Astrocyte of the spinal cord (primary cell): ENCODE measurements at places on chromosomes 2 and 18.

DNA sequence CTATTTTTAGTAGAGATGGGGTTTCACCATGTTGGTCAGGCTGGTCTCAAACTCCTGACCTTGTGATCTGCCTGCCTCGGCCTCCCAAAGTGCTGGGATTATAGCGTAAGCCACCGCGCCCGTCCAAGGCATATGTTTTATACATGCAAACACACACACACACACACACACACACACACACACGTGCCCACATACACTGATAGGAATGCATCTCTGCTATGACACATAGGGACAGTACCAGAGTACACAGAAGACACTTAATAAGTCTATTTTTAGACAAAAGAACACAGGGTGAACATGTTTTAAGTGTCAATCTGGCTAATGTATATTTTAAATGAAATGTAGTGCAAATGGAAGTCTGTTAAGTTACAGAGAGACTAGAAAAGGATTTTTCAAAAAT, 10.7 kb upstream of the RNF103 start:
- no peak for DNase-seq

DNA sequence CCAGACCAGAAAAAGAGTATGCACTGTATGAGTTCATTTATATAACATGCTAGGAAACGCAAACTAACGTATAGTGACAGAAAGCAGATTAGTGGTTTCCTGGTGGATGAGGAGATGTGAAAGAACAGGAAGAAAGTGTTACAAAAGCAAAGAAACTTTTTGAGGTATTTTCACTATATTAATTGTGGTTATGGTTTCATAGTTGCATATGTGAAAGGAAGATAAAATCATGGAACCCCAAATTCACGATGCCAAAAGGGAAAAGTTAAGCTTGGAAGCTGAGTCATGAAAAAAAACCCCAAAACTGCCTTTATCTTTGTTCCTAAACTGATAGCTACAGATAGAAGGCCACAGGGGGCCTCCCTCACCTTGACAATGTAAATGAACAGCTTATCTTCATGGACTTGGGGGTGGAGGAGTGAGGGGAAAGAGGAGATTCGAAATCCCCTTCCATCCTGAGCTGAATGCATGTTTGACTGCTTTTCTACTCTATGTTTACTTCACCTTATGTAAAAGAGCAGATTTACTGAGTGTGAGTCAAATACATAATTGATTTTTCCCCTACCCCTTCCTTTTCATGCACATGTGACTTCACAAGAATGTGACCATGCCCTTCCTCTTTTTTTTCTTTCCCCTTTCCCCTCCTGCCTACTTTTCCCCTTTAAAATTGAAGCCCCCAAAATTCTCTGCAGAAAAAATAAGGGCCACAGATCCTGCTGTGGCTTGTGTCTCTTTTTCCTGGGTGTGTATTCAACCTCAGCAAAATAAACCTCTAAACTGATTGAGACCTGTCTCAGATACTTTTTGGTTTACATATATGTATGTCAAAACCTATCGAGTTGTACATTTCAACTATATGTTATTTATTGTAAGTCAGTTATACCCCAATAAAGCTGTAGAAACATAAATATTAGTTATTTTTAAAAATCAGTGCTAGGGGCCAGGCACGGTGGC, 100.1 kb upstream of the TLK1 start:
- DNase-seq = no peak

DNA sequence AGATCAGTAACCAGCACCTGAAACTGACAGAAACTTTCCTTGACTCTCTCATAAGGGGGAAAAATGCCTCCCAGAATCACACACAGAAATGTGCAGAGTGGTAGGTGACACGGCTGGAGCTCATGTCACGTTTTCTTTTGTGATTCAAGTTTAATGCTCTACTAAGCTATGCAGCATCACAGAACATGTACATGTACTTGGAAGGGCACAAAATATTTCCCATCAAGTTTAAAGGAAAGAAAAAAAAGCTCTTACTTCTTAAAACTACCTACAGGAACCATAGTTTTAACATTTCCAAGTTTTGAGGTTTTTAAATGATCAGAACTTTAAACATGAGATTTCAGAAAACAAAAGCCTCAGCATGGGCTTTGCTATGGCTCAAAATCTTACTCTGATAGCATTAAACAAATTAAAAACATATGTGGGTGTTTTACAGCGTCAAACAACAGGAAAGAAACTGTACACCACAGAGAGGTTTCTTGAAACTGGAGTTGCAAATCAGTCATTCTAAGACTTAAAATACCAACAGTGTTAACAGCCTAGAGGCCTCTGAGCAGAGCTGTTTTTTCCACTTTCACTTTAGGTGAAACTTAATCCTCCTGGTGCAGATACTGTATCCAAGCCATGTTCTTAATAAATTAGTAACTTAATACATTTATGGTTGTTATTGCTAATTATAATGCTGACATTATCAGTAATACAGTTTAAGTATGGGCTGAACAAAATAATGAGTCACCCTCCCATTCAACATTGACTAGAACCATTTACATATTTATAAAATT, 30.1 kb downstream of the MBP start:
- peak; percentile 92 for DNase-seq

GRCh38 chr2:164046040-164046439, 310.2 kb upstream of the FIGN start:
- DNase-seq = no peak

DNA sequence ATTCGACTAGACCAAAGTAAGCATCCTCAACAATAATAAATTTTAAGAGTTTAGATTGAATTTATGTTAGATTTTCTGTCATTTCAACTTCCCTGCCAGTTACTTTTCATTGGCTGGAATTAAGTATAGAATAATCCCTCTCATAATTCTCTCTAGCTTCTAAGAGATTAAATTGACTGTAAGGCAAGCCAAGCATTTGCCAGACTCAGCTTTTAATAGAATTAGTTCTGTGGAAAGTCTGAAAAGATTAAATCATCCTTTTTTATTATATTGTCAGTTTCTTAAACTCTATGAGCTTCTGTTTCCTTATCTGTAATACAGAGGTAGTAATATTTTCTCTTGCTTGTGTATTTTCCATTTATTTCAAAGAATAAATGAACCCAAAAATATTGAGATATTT, 77.9 kb upstream of the ZNF804A start:
- DNase-seq = no peak

GRCh38 chr2:191789796-191790195, 57.1 kb downstream of the CAVIN2 start:
- DNase-seq = peak; percentile 62

- DNase-seq = no peak
Observed at GRCh38 chr2:85323351-85323987, 4.3 kb downstream of the TGOLN2 start.

DNA sequence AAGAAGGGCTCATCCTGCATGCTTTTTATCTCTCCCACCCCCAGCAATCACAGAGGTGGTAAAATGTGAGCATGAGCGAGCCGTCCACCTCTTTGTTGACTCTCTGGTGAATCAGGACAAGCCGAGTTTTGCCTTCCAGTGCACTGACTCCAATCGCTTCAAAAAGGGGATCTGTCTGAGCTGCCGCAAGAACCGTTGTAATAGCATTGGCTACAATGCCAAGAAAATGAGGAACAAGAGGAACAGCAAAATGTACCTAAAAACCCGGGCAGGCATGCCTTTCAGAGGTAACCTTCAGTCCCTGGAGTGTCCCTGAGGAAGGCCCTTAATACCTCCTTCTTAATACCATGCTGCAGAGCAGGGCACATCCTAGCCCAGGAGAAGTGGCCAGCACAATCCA, 19.5 kb downstream of the LIPG start:
- no peak for DNase-seq

GRCh38 chr2:101151859-101152271, 683 bp upstream of the TBC1D8 start:
- peak; percentile 25 for DNase-seq

DNA sequence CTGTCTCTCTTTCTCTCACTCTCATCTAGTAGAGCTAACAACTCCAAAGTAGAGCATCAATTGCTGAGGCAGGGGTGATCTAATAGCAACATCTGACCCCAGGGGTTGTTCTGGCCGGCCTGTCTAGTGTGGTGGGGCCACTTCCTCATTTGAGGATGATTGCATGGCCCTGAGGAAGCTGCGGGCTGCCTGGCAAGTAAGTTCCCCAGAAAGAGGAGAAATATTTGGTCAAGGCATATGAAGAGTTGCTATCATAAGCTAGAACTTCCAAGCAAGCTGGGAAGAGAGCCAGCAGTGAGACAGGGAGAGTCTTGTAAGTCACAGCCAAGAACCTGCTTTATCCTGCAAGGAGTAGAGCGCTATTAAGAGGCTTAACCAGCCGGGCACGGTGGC, 50.8 kb upstream of the TMEM87B start:
- DNase-seq = no peak

GRCh38 chr2:195408196-195408595, 248.8 kb upstream of the SLC39A10 start:
- no peak for DNase-seq

DNA sequence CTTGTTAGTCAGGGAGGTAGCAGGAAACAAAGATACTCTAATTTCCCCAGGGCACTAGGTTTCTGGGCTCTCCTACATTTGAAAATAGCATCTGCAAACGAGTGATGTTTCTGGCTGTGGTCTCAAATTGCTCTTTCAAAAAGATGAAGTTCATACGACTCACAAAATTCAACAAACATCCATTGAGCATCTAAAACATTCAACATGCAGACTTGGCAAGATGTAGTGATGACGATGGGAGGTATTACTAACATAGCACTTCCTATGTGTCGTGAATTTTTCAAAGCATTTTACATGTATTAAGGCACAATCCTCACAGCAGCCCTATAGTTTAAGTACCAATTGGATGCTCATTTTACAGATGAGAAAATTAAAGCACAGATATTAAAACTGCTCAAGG, 5.2 kb downstream of the CCBE1 start:
- peak; percentile 59 for DNase-seq

- DNase-seq = peak; percentile 3
Observed at GRCh38 chr18:69022426-69022825, 224.5 kb downstream of the CCDC102B start.

GRCh38 chr2:9139491-9140443, 66.8 kb upstream of the ASAP2 start:
- DNase-seq = peak; percentile 56

DNA sequence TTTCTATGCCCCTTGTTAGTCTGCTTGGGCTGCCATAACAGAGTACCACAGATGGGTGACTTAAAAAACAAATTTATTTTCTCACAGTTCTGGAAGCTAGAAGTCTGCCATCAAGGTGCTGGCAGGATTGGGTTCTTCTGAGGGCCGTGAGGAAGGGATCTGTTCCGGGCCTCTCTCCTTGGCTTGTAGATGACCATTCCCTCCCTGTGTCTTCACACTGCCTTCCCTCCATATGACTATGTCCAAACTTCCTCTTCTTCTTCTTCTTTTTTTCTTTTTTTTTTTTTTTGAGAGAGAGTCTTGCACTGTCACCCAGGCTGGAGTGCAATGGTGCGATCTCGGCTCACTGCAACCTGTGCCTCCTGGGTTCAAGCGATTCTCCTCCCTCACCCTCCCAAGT, 13.1 kb upstream of the CCNYL1 start:
- DNase-seq = no peak

GRCh38 chr2:109435901-109436598, 177.7 kb downstream of the SEPTIN10 start:
- DNase-seq = peak; percentile 60

GRCh38 chr18:8224576-8224975, 384.7 kb upstream of the RAB12 start:
- DNase-seq = no peak

- no peak for DNase-seq
Observed at GRCh38 chr2:225678792-225679191, 279.3 kb downstream of the NYAP2 start.

DNA sequence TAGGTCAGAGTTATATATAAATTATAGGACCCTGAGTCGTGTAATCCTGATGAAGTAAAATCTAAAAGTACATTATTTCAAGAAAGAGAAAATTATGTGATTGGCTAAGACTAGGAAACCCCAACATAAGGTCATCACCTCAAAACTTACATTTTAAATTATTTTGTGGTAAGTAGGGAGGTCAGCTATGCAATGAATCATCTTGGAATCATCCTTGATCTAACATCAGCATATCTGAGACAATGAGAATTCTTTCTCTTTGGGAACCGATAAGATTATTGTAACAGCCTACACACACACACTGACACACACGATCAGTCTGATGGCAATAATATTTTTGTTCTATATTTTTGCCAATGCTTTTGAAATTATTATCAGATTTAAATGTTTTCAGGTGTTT, 904.8 kb upstream of the CHAC2 start:
- DNase-seq = peak; percentile 47

DNA sequence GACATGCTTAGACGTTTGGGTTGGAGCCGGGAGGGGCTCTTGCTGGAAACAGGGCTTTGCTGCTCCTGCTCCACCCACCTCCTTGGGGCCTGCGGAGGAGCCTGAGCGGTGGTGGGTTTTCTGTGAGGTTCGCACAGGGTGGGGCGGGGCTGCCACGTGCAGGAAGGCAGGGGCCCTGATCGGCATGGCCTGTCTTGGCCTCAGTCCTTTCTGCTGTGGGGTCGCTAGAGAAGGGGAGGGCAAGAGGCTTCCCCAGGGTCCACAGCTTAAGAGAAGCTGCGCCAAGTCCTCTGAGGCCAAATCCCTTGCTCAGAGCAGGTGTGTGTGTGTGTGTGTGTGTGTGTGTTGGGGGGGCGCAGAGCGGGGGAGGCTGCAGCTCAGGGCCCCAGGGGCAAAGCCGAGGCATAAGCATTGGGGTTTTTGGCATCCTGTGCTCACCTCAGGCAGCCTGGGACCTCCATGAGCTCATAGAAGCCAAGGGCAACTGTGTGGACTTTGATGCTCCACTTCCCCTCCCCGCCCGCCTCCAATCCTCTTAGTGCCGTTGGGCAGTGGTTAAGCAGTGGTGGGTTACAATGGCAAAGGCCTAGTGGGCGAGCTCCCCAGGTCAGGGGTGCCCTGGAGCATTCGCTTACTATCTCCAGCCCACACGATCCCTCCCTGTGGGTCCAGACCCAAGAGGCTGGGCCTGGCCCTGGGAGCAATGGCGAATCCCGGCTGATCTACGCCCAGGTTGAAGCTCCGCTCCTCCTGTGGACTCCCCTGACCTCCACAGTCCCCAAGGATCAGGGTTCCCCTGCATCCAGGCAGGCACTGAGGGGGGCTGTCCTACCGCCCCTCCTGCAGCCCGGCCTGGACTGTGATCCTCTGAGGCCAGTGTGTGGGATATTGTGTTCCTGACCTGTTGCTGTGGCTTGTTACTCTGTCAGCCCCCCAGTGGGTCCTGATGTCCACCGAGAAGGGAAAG, 28.9 kb downstream of the TOGARAM2 start:
- no peak for DNase-seq

- no peak for DNase-seq
Observed at GRCh38 chr2:128273469-128274081, 45.1 kb downstream of the HS6ST1 start.

GRCh38 chr2:240197462-240198139, 57.1 kb upstream of the OTOS start:
- DNase-seq = no peak

- DNase-seq = no peak
Observed at GRCh38 chr2:7241041-7241745, 324.0 kb downstream of the RNF144A start.
